Pulmonary artery endothelial cell (primary cell): ENCODE measurements at places on chromosomes 6 and 20. TPM values are rescaled to one million over a fixed set of nuclear protein-coding genes. Genes with fewer than 3 reads are reported as not detected.

TCF15 gene
- 0.07 and 0.18 TPM in 2 replicates for total RNA-seq

PTCRA gene
- total RNA-seq: not detected in 2 replicates

MED20 gene
- 31.0 and 50.1 TPM in 2 replicates for total RNA-seq

MYB gene
- total RNA-seq: 0.13 and 0.18 TPM in 2 replicates

MROH8 gene
- total RNA-seq: 0.28 and 0.86 TPM in 2 replicates

CALHM4 gene
- 0.13 and 0.28 TPM in 2 replicates for total RNA-seq

MTO1 gene
- 23.4 and 33.5 TPM in 2 replicates for total RNA-seq

SLC13A3 gene
- total RNA-seq: 0.04 and 0.40 TPM in 2 replicates

RNF5 gene
- total RNA-seq: 31.5 and 35.3 TPM in 2 replicates

EHMT2 gene
- 46.4 and 61.8 TPM in 2 replicates for total RNA-seq

HLA-DRB1 gene
- not detected in 2 replicates for total RNA-seq

EGFL8 gene
- 1.2 and 1.3 TPM in 2 replicates for total RNA-seq

SYNDIG1 gene
- total RNA-seq: not detected in 2 replicates

LY6G5B gene
- 1.5 and 1.9 TPM in 2 replicates for total RNA-seq

PSORS1C2 gene
- not detected in 2 replicates for total RNA-seq

STMND1 gene
- not detected in 2 replicates for total RNA-seq

SCRT2 gene
- total RNA-seq: not detected in 2 replicates

FOXS1 gene
- not detected in 2 replicates for total RNA-seq

STK35 gene
- 14.6 and 20.1 TPM in 2 replicates for total RNA-seq

SYTL3 gene
- 0.92 and 1.3 TPM in 2 replicates for total RNA-seq

LIME1 gene
- 1.6 and 2.8 TPM in 2 replicates for total RNA-seq

POPDC3 gene
- total RNA-seq: 0.92 and 2.4 TPM in 2 replicates

TRIM31 gene
- not detected in 2 replicates for total RNA-seq

SDC4 gene
- total RNA-seq: 24.6 and 32.4 TPM in 2 replicates

DEFB119 gene
- total RNA-seq: not detected in 2 replicates

C6orf163 gene
- total RNA-seq: 0.56 and 1.1 TPM in 2 replicates

MYCT1 gene
- total RNA-seq: 131 and 148 TPM in 2 replicates

TAF8 gene
- total RNA-seq: 16.3 and 37.0 TPM in 2 replicates

THBS2 gene
- total RNA-seq: 3.2 and 7.9 TPM in 2 replicates

SLC22A2 gene
- total RNA-seq: not detected in 2 replicates
